Stimulated activated CD8-positive, alpha-beta memory T cell treated with anti-CD3 and anti-CD28 coated beads, Interleukin-7, amount 100 ng/mL, for 1 hour (primary cell): ENCODE measurements at places on chromosomes 13 and 19.

DNA sequence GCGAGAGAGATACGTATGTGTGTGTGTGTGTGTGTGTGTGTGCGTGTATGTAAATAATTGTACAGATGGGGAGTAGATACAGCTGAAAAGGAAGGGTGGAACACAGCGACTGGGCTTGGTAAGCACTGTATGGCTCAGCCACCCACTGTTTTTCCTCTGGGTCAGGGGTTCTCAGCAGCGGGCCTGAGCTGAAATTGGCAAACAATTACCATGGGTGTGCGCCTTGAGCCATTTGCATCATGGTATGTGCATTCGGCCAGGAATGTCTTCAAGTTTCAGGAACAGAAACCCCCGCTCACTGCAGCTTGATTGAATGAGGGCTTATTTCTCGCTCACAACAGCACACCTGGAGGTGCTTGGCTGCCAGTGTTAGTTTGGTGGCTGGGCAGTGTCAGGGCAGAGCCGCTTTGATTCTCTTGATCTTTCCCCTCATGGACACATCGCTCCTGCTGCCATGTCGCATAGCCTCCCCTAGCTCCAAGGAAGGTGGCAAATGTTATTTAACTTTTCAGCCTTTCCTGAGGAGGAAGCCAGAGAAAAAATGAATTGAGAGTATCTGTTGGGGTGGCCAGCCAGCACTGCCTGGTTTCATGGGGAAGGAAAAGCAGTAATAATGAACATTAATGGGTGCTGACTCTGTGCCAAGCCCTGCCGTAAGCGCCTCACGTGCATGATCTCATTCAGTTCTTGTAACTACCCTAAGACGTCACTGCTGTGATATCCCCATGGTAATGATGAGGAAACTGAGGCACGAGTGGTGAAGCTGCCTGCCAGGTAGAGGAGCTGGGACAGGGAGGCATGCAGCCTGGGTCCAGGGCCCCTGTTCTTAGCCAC lies 126.9 kb downstream of the SIPA1L3 start:
- DNase-seq, result no peak

- no peak for DNase-seq
Measured at GRCh38 chr13:77946522-77946921, 27.9 kb upstream of the EDNRB start.

DNA sequence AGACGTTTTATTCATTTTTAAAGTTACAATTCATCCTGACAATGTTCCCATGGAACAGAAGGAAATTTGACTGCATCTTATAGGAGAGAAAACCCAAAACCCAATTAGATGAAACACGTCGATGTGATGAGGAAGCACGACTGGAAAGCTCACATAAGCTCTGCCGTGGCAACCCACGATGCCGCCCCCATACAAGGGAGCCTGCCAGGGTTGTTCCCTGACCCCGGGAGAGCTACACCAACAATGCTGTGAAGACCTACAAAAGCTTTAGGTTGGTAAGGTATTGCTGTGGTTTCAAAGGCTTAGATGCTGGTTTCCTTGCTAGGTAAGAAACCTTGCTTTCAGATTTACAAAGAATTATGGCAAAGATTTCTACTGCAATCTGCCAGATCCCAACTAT lies 393.1 kb downstream of the KLF12 start:
- DNase-seq, result no peak

GRCh38 chr19:1856698-1857603 lies 6.4 kb downstream of the KLF16 start:
- DNase-seq, result no peak

DNA sequence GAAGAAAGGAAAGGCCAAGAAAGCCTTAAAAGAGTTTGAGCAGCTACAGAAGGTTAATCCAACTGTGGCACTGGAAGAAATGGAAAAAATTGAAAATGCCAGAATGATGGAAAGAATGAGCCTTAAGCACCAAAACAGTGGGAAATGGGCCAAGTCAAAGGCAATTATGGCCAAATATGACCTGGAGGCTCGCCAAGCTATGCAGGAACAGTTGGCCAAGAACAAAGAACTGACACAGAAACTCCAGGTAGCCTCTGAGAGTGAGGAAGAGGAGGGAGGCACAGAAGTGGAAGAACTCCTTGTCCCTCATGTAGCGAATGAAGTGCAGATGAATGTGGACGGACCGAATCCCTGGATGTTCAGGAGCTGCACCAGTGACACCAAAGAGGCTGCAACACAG lies 5.1 kb downstream of the UTP14C start:
- DNase-seq, result no peak

GRCh38 chr19:33309826-33310225 lies 7.5 kb upstream of the CEBPA start:
- no peak for DNase-seq

- DNase-seq, result no peak
Measured at GRCh38 chr19:37964109-37964508, 57.1 kb downstream of the SIPA1L3 start.

- DNase-seq, result no peak
Measured at GRCh38 chr13:108322206-108322824, 52.8 kb downstream of the TNFSF13B start.

DNA sequence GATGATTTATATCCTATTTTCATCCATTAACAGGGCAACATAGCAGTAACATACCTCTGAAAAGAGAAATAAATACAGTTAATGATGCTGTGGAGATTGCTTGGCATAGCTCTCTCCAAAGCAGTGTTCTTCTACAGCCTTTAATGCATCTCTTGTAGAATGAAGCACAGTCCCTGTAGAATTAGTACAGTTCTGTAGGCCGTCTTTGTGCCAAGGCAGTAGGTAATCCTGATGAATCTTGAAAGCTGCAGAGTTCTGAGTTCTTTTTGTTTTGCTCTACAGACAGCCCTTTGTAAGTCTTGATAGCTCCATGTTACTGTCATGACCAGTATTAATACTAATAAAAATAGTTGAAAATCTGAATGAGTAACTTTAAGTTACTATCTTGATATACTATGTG lies 184.2 kb downstream of the MAB21L1 start:
- DNase-seq, result no peak

GRCh38 chr13:45289936-45290563 lies 50.9 kb downstream of the TPT1 start:
- DNase-seq, result no peak
